ENCODE measurements at places on chromosomes 12 and 14. TPM values are rescaled to one million over a fixed set of nuclear protein-coding genes. Genes with fewer than 3 reads are reported as not detected.

The PRB2 gene
- not detected for total RNA-seq

The KITLG gene
- 9.6 TPM for total RNA-seq

The DLST gene
- total RNA-seq = 143 TPM

The DPY19L2 gene
- total RNA-seq = 6.2 TPM

GRCh38 chr12:25695574-25695973 lies 142.5 kb upstream of the LMNTD1 start:
- DNase-seq = no peak

GRCh38 chr12:42099433-42099832 lies 45.2 kb downstream of the GXYLT1 start:
- DNase-seq = no peak

- no peak for DNase-seq
Measured at GRCh38 chr14:88986146-88986841, 161.8 kb downstream of the TTC8 start.

DNA sequence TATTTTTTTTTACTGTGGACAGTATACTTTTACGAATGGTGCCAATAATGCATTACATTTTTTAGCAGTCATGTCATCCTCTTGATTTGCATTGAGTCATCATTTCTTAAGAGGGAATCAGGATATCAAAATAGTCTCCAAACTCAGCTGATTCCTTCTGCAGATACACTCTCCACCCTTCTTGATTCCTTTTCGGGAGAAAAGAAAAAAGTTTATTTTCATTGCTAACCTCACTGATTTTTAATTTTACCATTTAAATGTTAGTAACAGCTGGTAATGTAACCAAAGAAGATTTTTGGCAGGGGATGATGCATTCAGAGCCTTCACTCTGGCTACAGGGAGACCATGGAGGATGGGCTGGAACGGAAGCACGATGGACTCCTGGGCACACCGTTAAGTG lies 47.5 kb downstream of the MRPL42 start:
- DNase-seq = no peak

DNA sequence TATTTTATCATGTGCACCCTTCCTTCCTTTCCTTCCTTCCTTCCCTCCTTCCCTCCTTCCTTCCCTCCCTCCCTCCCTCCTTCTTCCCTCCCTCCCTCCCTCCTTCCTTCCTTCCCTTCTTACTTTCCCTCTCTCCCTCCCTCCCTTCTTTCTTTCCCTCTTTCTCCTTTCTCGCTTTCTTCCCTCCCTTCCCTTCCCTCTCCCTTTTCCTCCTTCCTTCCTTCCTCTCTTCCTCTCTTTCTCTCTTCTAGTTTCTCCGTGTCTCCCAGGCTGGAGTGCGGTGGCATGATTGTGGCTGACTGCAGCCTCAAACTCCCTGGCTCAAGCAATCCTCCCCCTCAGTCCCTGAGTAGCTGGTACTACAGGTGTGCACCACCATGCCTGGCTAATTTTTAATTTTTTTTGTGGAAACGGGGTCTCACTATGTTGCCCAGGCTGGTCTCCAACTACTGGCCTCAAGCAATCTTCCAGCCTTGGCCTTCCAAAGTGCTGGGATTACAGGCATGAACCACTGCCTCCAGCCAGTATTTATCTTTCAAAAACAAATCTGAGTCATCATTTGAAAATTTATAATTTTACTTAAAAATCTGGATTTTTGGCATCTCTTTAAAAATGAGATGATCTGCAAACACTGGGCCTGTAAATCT lies 7.8 kb downstream of the C1RL start:
- peak; percentile 22 for DNase-seq

DNA sequence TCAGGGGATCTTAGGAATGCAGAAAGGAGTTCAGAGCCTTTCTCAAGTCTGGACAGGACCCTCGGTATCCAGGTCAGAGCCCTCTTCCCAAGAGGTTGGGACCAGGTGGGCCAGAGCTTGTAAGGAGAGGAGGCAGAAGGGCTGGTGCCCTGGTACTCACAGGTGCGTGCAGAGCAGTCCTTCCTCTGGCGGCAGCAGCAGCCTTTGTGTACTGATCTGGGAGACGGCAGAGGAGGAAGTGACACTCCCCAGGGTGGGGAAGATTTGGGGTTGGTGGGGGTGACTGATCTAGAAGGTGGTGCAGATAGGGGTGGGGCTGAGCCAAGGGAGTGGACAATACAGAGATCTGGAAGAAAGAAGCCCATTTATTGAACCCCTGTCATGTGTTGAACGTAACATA lies at the start of gene ITGB7:
TSS of gene ITGB7 (minus strand) at position 210 of the 400 bp plus-strand sequence. CDS start 6,808 bp downstream, outside the sequence.
- DNase-seq = no peak

GRCh38 chr12:40314927-40315326 lies 90.1 kb downstream of the LRRK2 start:
- no peak for DNase-seq

- DNase-seq = no peak
Measured at GRCh38 chr12:125310461-125310860, 245.2 kb downstream of the AACS start.

DNA sequence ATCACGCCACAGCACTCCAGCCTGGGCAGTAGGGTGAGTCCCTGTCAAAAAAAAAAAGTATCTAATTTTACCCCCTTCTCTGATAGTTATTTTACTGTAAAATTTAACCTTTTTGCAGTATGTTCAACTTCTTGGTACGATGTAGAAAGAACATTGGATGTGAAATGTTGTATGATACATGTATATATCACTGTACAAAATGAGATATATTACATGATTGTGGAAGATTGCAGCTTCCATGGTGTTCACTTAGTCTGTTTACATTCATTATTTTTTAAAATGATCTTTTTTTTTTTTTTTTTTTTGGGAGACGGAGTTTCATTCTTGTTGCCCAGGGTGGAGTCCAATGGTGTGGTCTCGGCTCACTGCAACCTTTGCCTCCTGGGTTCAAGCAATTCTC lies 9.0 kb downstream of the SP1 start:
- DNase-seq = no peak
